ENCODE measurements at places on chromosomes 2 and 18.
A peak's percentile ranks its signal among the peaks of the same experiment; 100 is the strongest.

DNA sequence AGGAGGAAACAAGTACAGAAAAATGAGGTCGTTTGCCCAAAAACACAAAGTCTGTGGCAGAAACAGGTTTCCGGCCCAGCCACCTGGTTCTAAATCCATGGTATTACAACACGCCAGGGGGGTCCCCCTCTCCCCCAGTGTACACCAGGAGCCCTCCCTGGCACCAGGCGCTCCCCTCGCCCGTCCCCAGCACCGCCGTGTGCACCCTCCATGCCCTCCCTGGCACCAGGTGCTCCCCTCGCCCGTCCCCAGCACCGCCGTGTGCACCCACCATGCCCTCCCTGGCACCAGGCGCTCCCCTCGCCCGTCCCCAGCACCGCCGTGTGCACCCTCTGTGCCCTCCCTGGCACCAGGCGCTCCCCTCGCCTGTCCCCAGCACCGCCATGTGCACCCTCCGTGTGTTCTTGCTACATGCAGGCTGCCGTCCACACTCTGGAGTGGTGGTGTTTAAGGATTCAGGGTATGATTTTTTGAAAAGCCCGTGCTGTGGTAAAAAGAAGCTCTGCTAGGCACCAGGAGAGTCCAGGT is 59.8 kb upstream of the NFATC1 start:
- DNase-seq = no peak

DNA sequence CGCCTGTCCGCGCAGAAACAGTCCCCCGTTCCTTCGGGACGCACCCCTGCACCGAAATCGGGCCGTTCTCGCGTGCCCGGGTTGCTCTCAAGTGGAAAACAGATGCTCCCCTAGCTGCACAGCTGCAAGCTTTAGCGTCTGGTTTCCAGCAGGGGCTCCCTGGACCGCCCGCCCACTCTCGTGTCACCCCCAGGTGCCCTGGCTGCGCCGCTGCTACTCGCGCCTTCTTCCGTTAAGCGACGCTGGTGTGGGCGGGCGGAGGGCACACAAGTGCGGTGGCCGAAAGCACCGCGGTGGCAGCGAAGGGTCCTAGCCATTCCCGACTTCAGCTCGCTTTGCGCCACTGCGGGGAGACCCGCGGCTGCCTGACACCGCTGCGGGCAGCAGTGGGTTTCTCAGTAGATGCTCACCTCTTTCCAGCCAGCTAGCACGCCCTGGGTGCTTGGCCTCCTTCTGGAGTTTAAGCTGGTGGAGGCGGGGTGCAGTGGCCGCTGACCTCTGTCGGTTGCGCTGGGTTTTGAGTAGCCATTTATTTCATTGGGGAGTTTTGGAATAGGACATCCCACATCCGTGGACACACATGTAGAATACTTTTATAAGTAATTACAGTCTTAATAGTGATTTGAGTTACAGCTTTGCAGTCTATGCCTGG is 806 bp downstream of the ZNF407 start:
- peak; percentile 39 for DNase-seq

- DNase-seq = no peak
Measured at GRCh38 chr2:205270689-205271088, 411.6 kb upstream of the NRP2 start.

DNA sequence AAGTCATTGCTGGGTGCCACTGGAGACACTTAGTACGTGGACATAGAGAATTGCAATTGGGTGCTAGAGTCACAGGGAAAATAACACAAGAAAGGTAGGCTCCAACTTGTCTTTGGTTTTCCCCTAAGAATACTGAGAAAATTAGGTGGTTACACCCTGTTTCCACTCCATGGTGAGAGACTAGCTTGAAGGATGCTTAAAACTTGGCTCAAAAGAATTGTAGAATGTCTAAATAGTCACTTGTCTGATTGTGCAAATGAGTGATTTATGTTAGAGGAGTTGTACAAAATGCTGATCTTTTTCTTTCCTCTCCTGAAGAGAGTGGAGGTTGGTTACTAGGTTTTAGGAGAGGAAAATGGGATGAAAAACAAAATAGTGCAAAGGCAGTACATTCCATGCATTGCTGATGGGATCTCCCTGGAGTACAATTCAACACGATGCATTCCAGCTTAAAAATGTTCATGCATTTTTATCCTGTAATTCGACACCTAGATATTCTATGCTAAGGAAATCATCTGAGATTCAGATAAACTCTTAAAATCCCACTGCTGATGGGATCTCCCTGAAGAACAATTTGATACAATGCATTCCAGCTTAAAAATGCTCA is 2.2 kb upstream of the SERPINB12 start:
- DNase-seq = no peak

DNA sequence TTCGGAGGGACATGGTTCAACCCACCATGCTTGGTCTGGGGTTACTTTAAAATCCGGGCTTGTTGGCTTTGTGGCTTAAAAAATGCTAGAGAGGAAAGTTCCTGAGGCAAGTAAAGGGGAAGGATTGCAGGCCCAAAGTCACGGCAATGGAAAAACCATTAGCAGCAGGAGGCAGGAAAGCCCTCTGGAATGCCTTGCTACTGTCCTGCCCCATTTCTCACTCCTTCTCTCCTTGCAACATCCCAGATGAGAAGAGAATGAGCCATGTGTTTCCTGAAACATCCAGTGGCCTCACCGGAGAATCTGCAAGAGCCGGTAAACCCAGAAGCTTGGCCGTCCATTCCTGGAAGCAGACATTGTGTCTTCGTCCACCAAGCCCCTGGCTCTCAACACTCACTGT is 97.4 kb upstream of the LCLAT1 start:
- DNase-seq = no peak

DNA sequence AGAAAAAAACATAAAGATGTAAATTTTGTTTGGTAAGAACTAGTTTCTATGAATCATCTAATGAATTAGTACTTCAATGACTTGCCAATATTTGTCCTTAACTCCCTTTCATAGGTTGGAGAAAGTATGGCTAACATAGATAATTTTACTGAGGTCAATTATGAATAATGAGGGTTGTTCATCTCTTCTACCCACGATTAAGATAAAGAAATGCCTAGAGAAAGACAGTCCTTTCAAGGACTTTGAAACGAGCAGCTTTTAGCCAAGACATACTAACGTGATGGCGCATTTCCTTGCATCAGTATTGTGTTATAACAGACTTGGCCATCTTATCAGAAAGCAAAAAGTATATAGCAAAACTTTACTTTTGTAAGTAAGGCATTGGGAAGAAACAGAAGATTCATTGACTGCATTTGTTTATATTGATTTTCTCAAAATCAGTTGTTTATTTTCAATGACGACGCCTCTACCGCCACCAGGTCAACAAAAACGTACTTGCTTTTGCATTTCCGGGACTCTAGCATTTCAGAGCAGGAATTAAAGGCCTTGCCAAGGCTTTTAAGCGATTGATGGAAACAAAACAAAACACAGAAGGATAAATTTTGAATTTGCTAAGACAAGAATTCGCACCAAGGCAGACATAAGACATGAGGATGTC is 961 bp downstream of the RBM43 start:
- peak; percentile 18 for DNase-seq

GRCh38 chr2:29057006-29057405 is 17.3 kb downstream of the PCARE start:
- no peak for DNase-seq

GRCh38 chr18:712401-713134 is at the start of gene ENOSF1:
Gene ENOSF1, minus strand, starts transcription at chr18:712630. Its CDS starts 43 bp downstream, at chr18:712587.
- peak; percentile 90 for DNase-seq

DNA sequence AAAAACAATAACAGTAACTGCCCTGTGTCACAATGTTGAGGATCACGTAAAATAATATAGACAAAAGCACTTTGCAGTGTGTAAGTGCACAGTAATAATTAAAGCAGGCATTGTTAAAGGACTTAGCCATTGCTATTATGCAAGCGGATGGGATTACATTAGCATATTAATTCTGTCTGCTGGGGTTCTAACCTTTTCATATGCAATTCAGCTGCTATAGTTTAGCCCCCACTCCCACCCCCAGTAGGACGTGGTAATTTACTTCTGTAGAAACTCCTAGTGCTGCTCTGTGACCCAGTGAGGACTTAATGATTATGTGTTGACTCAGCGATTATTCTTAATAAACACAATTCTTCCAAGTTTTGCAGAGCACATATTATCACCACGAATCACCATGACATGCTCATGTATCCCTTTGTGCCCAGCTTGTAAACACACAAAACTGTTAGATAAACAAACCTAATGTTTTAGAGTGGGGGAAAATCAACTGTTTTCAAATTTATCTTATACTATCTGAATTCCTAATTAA is 5.1 kb upstream of the ADAM23 start:
- no peak for DNase-seq

- no peak for DNase-seq
Measured at GRCh38 chr18:79485788-79486355, 90.1 kb downstream of the NFATC1 start.

- no peak for DNase-seq
Measured at GRCh38 chr2:223294756-223295155, 242.8 kb downstream of the KCNE4 start.

DNA sequence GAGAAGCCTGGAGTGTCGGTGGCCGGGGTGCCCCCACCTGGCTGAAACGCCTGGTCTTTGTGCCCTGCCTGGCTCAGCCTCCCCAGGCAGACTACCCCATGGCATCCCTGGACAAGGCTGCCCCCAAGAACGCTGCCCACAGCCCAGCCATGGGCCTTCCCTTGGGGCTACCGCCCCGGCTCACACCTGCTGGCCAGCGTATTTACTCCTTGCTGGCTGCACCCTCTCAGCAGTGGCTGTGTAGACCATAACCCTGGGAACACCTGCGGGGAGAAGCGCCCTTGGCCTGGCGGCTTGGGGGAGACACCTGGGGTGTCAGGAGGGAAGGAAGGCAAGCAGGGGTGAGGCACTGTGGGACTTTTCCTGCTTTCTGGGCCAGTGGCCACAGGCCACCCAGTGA is 17.3 kb downstream of the CAPN10 start:
- DNase-seq = no peak

Measured in LoVo (cell line).